Sciatic nerve (tissue), 2 donors: ENCODE measurements at places on chromosomes 1 and 21. TPM values are rescaled to one million over a fixed set of nuclear protein-coding genes. Genes with fewer than 3 reads are reported as not detected.

DNA sequence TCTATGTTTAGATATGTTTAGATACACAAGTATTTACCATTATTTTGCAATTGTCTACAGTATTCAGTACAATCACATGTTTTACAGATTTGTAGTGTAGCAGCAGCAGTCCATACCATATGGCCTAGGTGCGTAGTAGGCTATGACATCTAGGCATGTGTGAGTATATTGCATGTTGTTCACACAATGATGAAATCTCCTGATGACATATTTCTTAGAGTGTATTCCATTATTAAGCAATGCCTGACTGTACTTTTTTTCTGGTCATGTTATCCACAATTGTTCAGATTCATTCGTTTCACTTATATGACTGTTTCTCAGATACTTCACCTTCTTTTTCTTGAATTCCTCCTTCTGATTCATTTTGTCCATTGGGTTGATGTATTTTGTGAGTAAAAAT, 9.9 kb upstream of the BACE2 start:
- DNase-seq = no peak

The C1QTNF12 gene
- total RNA-seq = 3.5 TPM

- no peak for DNase-seq
Observed at GRCh38 chr21:20013851-20014250, 984.4 kb upstream of the NCAM2 start.

DNA sequence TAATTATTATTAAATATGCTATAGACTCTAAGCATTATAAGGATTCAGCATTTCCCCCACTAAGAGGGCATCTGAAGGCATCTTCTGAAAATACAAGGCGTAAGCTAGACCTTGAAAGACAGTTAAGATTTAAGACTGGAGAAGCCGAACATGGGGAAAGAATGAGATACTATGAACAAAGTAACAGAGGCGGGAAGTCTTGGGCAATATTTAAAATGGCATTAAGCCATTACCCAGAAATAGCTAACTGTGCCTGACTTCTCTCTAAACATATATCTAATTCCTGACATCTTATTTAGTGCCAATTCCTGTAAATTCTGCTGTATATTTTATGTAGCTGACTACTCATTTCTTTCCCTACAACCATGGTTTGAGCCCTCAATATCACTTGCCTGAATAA, 20.9 kb downstream of the DPH5 start:
- DNase-seq = no peak

- DNase-seq = no peak
Observed at GRCh38 chr21:39851002-39851618, 16.1 kb upstream of the PCP4 start.

- no peak for DNase-seq
Observed at GRCh38 chr1:64766429-64766828, 21.6 kb downstream of the RAVER2 start.

The MIS18A gene
- total RNA-seq = 6.6 TPM

- no peak for DNase-seq
Observed at GRCh38 chr1:203055161-203055799, 29.0 kb downstream of the PPFIA4 start.

DNA sequence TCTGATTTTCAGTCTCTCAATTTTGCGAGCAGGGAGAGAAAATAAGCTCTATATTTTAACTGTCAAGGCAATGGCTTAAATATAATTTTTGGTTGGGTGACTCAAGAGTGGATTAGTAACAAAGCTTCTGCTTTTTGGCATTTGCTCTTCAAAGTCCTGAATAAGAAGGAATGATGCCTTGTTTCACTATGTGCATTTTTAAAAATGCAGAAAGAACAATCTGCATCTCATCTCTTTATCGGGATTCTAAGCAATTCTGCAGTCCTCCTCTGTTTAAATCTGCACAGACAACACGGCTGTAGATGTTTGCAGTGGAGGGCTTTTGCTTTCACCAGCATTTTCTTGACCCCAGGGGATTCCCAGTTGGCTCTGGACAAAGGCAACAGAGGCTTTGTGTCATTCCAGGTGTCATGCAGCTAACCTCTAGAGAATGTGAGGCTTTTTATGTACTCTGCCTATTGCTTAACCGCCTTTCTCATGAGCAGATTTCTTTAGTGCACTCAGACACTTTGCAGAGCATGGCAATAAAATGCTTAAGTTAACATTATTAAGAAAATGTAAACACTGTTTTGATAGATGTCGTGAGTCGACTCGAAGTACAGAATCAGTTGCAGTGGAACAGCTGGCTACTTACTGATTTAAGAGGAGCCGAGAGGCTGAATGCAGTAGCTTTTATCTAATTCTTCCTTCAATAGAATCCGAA, 783.2 kb upstream of the NEGR1 start:
- no peak for DNase-seq
